Tibial nerve (tissue), 4 donors: ENCODE measurements at places on chromosomes 11 and 22. TPM values are rescaled to one million over a fixed set of nuclear protein-coding genes. Genes with fewer than 3 reads are reported as not detected.

Gene OPCML
- total RNA-seq, result 10.8 TPM

GRCh38 chr11:62671236-62671607 is 251 bp upstream of the UQCC3 start:
- DNase-seq, result no peak

- no peak for DNase-seq
Measured at GRCh38 chr11:41201156-41201555, 258.3 kb downstream of the LRRC4C start.

DNA sequence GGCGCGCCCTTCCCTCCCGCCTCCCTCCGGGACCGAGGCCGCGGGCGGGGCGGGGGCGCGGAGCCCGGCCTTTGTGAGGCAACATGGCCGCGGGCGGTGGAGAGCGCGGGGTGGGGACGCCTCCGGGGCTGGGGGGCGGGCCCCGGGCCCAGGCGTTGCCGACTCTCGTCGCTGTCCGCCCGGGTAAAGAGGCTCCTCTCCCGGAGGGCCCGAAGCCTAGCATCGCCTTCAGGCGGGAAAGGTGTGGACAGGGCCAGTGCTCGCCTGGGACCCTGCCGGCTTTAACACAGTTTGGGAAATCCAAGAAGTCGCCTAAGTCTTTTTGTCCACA is 369 bp downstream of the DGCR8 start:
- no peak for DNase-seq

DNA sequence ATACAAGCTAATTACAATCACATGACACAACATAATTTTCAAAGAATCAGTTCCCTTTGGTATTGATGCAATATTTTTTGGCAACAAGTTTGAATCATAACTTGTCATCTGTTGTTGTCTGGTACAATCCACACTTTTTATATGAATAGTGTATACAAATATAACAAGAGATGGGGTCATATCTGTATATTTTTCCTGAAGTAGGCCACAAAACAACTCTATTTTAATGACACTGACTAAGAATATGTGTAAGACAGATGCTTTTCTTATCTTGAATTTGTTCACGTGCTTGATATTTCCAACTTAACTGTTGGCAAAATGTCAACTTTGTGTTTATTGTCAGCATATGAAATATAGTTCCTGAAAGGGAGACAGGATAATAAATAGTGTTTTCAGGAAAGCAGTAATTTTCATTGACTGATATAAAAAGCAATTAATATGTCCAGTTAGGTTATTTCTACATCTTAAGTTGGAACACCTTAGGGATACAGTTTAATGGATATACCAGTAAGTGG is 27.9 kb downstream of the NOX4 start:
- no peak for DNase-seq

GRCh38 chr11:11349870-11350337 is 3.1 kb downstream of the CSNK2A3 start:
- no peak for DNase-seq

Gene MUC5AC
- total RNA-seq, result not detected

DNA sequence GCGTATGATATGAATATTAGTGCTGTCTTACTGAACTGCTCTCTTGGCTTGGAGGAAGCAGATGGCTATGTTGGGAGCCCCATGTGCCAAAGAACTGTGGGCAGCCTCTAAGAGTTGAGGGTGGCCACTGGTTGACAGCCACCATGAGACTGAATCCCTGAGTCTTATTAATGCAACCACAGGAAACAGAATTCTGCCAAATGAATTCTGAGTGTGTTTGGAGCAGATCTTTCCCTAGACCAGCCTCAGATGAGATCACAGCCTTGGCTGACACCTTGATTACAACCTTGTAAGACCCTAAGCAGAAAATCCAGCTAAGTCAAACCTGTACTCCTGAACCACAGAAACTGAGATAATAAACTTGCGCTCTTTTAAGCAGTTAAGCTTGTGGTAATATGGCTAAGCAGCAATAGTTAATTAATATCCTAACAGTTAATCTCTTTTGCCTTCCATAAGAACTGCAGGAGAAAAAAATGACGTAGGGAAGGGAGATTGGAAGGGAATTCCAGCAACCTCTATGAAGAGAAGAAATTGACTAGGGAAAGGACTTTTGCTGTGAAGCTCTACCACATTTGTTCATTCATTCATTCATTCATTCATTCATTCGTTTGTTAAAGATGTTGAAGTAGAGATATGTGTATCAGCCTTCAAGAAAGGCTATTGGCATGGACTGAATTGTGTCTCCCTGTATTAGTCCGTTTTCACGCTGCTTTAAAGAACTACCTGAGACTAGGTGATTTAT is 26.8 kb downstream of the ADM start:
- no peak for DNase-seq

DNA sequence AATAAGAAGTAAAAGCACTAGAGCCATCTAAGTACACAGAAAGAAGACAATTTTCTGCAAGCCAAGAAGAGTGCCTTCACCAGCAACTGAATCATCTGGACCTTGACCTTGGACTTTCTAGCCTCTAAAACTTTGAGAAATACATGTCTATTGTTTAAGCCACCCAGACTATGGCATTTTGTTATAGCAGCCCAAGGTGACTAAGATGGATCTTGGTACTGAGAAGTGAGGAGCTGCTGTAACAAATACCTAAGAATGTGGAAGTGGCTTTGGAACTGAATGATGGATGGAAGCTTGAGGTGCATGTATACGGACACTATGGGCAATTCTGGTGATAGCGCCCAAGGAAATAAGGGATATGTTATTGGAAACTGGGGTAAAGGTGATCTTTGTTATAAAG is 14.9 kb downstream of the CFAP300 start:
- DNase-seq, result no peak

GRCh38 chr22:39920134-39920743 is 19.4 kb downstream of the GRAP2 start:
- DNase-seq, result no peak

Gene APOL4
- 57.6 TPM for total RNA-seq

DNA sequence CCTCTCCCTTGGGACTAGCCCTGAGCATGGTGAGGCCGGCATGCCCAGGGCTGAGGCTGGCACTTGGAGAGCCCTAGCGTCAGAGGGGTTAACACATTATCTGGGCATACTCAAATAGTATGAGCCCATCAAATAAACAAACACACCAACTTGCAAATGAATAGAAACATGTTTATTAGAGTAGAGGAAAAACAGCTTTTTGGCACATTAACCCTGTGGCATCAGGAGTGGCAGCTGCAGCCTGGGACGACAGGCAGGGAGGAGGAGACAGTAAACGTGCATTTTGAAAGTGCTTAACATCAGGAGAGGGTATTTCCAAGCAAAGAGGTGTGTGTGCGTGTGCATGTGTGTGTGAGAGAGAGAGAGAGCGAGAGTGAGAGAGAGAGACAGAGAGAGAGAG is 684.9 kb downstream of the NTM start:
- no peak for DNase-seq

- DNase-seq, result no peak
Measured at GRCh38 chr11:32940865-32941264, 48.3 kb downstream of the QSER1 start.

Gene SHANK2
- total RNA-seq, result 2.0 TPM

DNA sequence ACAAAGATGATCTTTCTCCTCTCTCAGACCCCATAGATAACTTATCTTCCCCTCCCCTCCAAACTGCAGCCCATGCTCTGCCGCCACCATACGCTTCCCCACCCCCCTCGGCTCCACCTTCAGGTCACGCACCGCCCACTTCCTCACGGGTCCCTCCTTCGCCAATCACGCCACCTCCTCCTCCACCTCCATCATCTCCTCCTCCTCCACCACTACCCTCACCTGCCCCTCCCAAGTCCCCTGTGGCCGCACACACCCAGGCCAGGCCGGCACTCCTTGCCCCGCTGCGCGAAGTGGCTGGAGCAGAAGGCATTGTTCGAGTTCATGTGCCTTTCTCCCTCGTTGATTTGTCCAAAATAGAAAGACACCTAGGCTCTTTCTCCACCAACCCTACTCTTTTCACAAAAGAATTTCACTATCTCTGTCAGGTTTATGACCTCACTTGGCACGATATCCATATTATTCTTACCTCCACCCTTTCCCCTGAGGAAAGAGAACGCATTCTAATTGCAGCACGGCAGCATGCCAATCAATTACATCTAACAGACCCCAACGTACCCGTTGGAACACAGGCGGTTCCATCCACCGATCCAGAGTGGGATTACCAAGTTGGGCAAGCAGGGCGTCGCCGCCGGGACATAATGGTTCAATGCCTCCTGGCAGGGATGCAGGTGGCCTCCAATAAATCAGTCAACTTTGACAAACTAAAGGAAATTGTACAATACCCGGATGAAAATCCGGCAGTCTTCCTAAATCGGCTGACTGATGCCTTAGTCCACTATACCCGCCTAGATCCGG is 12.3 kb upstream of the OR56A3 start:
- DNase-seq, result no peak

DNA sequence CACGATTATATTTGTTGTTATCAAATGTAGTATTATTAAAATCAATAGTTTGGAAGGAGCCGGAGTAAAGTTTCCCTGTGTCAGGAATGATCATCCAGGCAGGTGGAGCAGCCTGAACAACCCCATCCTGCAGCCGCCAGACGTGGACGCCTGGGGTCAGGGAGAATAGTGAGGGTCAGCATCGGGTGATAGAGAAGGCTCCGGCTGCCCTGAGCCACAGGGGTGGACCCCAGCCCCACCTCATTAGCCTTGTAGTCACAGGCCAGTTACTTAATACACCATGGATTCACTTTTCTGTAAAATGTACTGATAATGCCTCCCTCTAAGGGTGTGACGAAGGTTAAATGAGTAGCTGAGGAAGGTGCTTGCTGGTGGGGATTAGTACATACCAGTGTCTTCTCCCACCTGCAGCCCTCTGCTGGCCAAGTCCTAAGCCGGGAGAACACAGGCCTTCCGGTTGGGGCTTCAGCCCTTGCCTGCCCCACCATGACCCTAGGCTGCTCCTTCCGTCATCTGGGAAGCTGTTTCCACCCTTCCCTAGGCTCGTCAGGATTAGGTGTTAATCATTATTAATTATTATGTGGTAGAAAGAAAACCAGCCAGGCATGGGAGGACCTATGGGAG is 14.9 kb downstream of the TMEM121B start:
- no peak for DNase-seq

GRCh38 chr11:91804042-91804441 is 420.6 kb upstream of the FAT3 start:
- no peak for DNase-seq

Gene REXO2
- total RNA-seq, result 95.4 TPM

DNA sequence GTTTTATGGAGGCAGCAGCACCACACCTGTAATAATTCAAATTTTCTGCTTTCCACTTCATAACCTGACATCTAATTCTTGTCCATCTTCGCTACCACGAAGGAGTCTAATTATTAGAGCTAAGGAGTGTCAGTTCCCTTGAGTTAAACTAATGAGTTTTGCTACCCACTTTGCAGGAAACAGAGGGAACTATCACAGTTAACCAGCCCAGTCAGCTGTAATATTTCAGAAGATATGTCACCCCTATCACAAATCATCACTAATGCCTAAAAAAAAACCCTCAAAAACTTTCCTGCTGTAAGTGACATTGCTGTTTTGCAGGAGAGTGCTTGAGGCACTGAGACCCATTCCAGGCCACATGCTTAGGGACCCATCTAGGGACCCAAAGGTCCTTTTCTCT is 8.4 kb downstream of the TECTA start:
- no peak for DNase-seq

DNA sequence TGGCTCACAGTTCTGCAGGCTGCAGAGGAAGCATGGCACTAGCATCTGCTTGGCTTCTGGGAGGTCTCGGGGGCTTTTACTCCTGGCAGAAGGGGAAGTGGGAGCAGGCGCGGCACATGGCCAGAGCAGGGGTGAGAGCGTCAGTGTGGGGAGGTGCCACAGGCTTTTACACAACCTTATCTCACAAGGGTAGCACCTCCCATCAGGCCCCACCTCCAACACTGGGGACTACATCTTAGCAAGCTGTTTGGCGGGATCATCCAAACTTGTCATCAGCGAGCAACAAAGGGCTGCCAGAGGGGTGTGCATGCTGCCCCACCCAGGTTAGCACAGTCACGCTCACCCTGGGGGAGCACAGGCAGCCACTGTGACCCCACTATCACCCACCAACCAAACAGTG is 18.9 kb upstream of the YPEL1 start:
- no peak for DNase-seq

GRCh38 chr11:7089328-7090251 is 792 bp downstream of the RBMXL2 start:
- DNase-seq, result no peak

Gene TRIM49
- not detected for total RNA-seq

DNA sequence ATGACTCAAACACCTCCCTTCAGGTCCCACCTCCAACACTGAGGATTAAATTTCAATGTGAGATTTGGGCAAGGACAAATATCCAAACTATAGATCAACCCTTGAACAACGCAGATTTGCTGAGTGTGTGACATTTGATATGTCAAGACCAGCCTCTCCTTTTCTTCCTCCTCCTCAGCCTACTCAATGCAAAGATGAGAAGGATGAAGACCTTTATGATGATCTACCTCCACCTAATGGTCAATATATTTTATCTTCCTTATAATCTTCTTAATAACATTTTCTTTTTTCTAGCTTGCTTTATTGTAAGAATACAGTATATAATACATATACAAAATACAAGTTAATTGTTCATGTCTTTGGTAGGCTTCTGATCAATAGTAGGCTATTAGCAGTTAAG is 67.5 kb upstream of the MPPED2 start:
- no peak for DNase-seq

GRCh38 chr11:122883646-122883979 is 1.1 kb downstream of the JHY start:
- no peak for DNase-seq

Gene PPP1CA
- 97.8 TPM for total RNA-seq

GRCh38 chr11:116427903-116428637 is 344.7 kb downstream of the BUD13 start:
- peak; percentile 18 for DNase-seq

Gene TTC36
- total RNA-seq, result 7.3 TPM

- peak; percentile 73 for DNase-seq
Measured at GRCh38 chr11:66317723-66318599, 1.1 kb upstream of the CD248 start.

- no peak for DNase-seq
Measured at GRCh38 chr11:36976741-36977140, 378.7 kb upstream of the RAG2 start.

DNA sequence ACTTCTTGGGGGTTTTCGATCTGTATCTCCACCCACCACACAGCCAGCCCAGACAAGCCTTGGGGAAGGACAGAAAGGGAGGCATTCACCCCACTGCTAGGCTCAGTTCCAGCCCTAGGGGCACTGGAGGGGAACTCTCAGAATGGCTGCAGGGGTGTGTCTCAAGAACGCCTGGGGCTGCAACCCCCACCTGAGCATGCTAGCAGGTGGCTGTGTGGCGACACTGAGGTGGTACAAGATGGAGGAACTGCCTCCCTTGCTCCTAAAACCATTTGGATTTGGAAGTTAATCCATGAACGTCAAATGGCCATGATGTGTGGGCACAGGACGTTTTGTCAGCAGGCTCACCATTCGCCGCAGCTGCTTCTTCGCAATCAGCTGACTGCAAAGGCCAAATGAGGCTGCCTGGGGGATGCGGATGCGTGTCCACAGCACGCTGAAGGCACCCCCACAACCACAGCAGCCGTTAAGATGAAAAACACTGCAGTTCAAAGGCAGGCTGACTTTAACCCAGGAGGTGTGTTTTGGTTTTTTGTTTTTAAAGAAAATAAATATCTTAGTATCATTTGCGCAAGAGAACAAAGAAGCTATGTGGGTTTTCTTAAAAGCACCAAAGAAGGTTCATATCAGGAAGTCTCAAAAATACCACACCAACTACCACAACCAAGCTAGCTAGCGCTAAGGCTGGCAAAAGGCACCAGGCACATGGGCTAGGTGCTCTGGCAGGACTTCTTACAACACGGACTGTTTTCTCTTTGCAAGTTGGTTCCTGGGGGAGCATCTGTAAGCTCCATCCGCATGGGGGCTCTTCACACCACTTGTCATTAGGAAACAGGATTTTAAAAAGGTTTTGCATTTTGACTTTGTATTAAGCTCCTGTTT is 22.2 kb upstream of the NAP1L4 start:
- DNase-seq, result no peak
